ENCODE measurements at places on chromosomes 5 and 9.

GRCh38 chr5:170896779-170897178 lies 35.0 kb downstream of the RANBP17 start:
- DNase-seq: no peak

DNA sequence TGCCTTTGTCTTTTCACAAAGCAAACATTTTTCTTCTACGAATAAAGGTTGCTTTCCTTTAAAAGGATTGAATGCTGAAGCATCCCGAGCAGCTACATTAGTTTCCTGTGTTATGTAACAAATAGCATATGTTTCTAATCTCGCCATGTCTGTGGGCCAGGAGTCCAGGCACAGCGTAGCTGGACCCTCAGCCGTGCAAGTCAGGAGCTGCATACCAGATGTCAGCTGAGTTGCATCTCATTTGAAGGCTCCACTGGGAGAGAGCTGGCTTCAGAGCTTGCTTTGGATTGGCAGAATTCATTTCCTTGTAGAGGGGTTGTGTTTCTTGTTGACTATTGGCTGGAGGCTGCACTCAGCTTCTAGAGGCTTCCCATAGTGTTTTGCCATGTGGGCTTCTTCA lies 16.0 kb upstream of the GOLPH3 start:
- no peak for DNase-seq

GRCh38 chr9:34046784-34047379 lies 1.8 kb downstream of the UBAP2 start:
- DNase-seq: no peak

DNA sequence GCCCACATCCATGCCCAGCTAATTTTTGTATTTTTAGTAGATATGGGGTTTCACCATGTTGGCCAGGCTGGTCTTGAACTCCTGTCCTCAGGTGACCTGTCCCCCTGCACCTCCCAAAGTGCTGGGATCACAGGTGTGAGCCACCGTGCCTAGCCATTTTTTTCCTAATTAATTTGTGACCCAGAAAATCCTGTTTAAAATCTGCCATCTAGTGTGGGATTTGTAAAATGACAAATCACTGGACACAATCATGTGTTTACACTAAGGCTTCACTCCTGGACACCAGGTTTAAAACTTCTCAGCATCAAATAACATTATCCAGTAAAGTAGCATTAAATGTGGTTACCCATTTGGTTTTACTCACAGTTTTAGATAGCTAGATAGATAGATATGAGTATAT lies 18.6 kb upstream of the KDM4C start:
- DNase-seq: peak; percentile 20

- no peak for DNase-seq
Measured at GRCh38 chr5:89849830-89850512, 559.6 kb downstream of the CETN3 start.

DNA sequence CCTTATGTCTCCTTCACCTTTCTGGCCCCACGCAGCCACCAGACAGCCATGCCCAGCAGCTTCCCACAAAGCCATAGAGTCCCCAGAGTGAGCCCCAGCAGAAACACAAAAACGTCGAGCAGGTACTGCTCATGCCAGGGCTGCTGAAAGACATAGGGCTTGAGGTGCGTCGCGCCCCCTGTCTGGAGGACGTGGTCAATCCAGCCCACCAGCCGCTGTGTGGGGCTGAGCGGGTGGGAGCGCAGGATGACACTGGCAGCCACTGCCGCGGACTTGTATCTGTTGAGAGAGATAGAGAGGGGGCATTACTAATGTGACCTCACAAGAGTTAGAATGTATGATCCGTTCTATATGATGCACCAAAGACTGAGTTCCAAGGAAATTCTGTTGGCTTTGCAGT lies 31.0 kb downstream of the UGT3A2 start:
- no peak for DNase-seq

GRCh38 chr9:122087406-122088200 lies 5.5 kb downstream of the TTLL11 start:
- DNase-seq: no peak

GRCh38 chr5:133461796-133462516 lies 150.4 kb downstream of the FSTL4 start:
- no peak for DNase-seq

DNA sequence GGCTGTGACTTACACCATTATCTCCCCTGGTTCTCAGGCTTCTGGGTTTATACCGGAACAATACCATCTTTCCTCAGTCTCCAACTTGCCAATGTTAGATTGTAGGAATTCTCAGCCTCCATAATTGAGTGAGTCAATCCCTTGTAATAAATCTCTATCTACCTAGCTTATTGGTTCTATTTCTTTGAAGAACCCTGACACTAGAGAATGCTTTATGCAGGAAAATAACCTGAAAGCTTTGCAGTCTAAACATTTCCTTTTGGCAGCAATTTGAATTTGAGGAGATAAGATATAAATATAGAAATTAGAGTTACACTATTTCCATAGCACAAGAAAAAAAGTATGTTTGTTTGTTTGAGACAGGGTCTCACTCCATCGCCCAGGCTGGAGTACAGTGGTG lies 278.1 kb upstream of the CDH18 start:
- no peak for DNase-seq

Measured in NCI-H146 (cell line).